ENCODE measurements at places on chromosomes 13 and 19.
A peak's percentile ranks its signal among the peaks of the same experiment; 100 is the strongest.

GRCh38 chr19:48390188-48391099 is 907 bp downstream of the KDELR1 start:
- DNase-seq, result peak; percentile 46

- DNase-seq, result no peak
Observed at GRCh38 chr13:42544246-42544926, 29.6 kb upstream of the TNFSF11 start.

GRCh38 chr13:33174491-33174890 is 111.1 kb downstream of the STARD13 start:
- DNase-seq, result no peak

- DNase-seq, result no peak
Observed at GRCh38 chr13:96794669-96795068, 199.6 kb downstream of the OXGR1 start.

DNA sequence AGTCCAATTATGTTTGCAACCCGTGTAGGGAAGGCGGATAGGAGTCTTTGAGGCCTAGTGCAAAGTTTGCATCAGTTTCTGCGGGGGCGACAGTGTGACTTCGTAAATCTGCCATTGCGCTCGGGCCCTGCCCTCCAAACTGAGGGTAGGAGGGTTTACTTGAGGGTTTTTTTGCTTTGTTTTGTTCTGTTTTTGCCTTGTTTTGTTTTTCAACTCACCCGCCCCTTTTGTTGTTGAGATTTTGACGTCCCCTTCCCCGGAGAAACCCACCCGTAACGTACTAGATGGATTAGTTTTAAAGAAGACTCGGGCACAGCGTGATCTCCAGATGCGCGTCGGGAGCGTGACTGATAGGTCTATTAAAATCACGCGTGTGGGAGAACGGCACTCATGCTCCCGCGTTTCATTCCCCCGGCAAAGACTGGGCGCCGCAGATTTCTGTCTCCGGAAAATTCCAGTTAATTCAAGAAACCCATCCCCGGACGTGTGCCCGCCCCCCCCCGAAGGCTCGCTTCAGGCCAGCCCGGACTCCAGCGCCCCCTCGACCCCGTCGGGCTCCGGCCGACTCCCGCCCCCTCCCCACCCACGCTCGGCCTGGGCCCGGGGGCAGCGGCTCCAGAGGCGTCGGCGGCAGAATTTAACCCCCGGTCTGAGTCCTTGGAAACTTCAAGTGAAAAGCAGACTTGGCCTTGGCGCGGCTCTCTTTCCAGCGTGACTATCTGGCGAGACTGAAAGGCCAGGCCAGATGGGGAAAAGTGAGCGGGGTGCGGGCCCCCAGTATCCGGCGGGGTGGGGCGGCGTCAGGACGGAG is 5.0 kb downstream of the SOX1 start:
- no peak for DNase-seq

DNA sequence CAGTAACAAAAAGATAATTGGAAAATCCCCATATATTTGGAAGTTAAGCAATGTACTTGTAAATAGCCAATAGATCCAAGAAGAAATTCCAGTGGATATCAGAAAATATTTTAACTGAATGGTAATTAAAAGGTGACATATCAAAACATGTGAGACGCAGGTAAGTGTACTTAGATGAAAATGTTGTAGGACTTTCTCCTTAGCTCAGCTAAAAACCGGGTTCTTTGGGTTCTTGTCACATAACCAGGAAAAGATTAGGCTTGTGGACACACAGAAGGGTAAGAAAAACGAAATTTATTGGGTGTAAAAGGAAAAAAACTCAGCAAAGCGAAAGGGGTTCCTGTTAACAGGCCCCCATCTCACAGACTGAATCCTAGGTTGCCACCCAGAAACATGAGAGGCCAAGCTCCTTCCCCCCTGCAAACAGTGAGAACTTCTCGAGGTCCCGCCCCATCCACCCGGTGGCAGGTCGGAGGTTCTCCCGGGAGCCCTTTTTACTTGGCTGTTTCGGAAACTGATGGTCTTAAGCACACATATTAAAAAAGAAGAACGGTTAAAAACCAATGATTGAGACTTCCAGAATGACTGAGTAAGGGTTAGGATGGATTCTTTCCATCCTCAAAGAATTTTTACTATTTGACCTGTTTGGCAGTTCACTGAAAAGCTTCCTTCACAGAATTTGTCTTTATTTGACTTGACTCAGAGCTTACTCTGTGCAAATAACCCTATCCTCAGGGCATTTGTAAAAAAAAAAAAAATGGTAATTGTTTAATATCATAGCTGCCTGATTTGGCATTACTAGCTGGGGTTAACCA is 3.1 kb upstream of the CCDC70 start:
- DNase-seq, result no peak

- no peak for DNase-seq
Observed at GRCh38 chr13:73481886-73482445, 423.2 kb downstream of the KLF5 start.

DNA sequence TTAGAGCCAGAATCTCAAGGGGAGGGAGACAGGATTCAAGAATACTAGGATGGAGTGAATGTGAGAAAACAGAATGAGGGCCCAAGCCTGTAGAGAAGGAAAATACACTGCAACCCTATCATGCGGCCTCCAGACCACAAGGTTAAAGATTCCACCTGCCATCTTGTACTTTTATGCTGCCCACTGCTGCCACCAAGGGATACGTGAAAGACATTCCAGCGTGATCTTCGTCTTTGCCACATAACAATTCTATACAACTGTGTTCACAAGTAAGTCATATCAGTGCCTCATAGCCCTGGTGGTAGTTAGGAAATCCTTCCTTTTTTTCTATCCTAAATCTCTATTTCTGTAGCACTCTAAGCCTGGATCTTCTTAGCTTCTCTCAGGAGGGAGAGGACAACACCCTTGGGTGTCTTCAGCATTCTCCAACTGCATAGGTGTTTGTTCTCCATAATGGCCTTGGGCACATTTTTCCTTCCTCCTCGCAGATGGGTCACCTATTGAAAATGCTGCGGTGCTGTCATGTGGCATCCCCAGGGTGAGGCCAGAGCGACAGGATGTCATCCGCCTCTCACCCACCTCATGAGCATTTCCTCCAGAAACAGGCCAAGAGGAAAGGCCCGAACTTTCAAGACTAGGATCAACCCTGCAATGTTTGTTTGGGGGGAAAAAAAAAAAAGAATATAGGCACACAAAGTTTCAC is 13.6 kb downstream of the TPT1 start:
- no peak for DNase-seq

- DNase-seq, result no peak
Observed at GRCh38 chr19:54426291-54426931, 11.1 kb downstream of the TTYH1 start.

DNA sequence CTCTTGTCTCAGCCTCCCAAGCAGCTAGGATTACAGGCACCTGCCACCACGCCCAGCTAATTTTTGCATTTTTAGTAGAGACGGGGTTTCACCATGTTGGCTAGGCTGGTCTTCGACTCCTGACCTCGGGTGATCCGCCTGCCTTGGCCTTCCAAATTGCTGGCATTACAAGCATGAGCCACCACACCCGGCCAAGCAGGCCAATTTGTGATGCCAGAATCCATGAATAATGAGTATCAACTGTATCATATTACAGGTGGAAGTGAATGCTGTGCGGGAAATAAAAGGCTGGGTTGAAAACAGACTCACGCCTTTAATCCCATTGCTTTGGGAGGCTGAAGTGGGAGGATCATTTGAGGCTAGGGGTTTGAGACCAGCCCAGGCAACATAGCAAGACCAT is 3.6 kb upstream of the NFILZ start:
- no peak for DNase-seq

DNA sequence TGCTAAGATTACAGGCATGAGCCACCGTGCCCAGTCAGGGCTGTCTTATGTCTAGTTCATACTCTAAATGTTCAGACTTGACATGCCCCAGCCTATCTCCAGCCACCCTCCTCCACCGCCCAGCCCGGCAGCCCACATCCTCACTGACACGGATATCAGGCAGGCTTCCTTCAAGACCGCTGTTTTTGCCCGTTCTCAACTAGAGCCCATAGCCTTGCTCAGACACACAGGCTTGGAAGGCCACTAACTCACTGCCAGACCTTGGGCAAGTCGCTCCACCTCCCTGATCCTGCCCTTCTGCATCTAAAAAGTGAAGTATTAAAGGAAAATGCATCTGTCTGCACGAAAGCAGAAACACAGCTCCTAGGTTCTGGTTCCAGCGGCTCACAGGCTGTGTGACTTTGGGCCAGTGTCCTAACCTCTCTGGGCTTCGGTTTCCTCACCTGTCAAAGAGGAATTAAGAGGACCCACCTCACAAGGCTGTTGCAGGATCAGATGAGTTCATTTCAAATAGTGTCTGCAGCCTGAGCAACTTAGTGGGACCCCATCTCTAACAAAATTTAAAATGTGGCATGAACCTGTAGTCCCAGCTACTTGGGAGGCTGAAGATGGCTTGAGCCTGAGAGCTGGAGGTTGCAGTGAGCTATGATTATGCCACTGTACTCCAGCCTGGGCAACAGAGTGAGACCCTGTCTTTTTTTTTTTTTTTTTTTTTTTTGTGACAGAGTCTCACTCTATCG is 14.5 kb upstream of the CERS4 start:
- no peak for DNase-seq

DNA sequence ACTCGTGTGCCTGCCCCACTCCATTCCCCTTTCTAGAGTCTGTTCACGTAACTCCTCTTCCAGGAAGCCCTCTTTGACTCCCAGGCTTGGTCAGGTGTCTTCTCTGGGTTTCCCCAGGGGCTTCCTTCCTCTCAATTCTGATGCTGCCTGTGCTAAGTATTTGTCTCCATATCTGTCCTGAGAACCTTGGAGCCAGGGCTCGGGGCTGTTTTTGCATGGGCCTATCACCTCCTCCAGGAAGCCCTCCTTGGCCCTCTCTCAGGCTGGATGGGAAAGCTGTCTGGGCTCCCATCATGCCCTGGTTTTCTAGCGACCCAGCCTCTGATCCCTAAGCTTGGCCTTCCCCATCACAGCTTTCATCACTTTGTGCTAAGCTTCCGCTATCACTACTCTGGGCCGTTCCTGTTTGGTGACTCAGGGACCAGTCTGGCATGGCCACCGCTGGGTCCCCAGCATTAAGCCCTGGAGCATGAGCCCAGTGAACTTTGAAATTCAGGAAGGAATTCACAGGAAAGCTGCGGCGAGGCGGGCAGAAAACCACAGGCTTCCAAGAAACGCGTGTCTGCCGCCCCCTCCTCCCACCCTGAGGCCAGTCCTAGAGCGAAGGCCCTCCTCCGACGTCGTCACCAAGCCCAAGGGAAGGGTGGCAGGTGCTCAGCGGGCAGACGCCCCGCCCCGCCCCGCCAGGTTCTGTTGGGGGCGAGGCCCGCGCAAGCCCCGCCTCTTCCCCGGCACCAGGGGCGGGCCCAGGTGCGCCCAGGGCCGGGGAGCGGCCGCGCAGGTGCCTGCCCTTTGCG is 486 bp upstream of the SPINT2 start:
- DNase-seq, result peak; percentile 51

GRCh38 chr13:42981317-42981716 is 10.7 kb downstream of the EPSTI1 start:
- DNase-seq, result no peak

DNA sequence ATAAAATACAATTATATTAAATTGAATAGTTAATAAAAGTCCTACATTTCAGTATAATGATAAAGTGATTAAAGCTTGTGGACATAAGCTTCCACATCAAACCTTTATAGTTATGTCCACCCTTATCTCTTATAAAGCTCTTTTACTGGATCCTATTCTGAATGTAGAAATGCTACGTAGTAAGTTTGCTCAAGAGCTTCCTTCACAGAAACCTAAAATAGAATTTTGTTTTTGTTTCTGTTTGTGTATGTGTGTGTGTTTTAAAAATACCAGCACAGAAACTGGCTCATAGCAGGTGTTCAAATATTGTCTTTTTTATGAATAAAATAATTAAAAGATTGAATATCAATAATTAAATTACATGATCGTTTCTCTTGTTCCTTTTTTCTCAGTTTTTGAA is 21.0 kb upstream of the UFM1 start:
- no peak for DNase-seq

- no peak for DNase-seq
Observed at GRCh38 chr19:13128583-13128982, 10.5 kb downstream of the NACC1 start.

GRCh38 chr19:13463296-13463695 is 43.0 kb downstream of the CACNA1A start:
- DNase-seq, result no peak

DNA sequence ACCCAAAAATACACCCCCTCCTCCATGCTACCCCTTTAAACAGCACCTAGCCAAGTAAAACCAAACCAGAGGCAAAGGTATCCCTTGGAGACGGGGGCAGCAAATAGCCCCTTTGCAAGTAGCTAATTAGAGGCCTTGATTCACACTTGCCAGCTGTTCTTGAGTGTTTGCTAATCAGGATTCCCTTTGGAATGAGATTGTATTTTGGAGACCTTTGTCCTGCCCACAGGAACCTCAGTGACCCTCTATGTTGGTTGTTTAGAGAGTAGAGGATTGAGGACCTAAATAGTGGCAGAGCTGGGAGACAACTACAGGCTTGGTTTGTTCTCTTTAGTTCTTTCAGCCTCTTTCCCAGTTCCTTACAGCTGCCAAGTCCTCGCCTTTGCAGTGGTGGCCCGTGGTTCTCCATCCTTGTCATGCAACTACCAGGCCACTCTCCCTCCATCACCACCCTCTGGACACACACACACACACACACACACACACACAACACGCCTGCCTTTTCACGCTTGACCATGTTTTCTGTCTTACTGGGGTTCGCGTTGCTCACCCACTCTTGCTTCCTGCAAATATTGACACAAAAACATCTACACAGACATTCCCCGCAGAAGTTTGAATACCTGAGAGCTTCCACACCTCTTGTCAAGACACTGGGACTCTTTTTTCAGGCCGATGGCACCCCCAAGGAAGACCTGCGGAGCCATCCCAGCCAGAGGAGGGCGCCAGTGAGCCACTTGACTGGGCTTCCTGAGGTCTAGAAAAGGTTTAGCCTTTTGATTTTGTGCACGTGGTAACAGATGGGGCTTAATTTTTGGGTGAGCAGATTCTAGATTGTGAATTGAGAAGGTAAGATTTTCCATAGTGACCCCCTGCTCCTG is 80.0 kb upstream of the GPR183 start:
- DNase-seq, result peak; percentile 74

DNA sequence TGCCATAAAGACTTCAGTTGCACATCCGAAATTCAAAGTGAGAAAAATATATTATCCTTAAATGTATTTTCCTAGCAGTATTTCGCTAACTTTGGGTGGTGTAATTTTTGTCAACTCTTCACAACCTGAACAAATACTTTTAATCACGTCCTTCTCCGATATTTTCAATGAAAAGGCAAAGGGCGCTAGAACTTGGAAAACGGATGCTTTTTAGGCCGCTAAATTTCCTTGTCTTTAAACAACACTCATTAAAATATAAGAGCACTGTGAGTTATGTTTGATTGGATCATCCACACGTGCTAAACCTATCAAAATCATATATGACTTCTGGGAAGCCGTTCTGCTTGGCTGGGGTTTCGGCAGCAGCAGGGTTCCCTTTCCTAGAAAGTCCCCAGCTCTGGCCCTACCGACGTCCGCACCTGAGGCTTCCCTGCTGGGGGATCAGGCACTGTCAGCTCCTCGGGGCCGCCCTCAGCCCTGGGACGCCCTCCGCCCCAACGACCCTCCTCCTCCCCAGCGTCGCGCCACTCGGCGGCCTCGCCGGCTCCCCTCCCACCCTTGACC is 462 bp upstream of the MPHOSPH8 start:
- no peak for DNase-seq

GRCh38 chr19:45789035-45789786 is 3.4 kb downstream of the DMWD start:
- DNase-seq, result no peak

All from stimulated activated CD4-positive, alpha-beta T cell treated with anti-CD3 and anti-CD28 coated beads, Interleukin-1b, Interleukin-23, amount 100 ng/mL, for 1 hour (primary cell).